ENCODE measurements at places on chromosomes 16 and 17. TPM values are rescaled to one million over a fixed set of nuclear protein-coding genes. Genes with fewer than 3 reads are reported as not detected.
A peak's percentile ranks its signal among the peaks of the same experiment; 100 is the strongest.

GRCh38 chr16:23949630-23950290 is 114.0 kb downstream of the PRKCB start:
- DNase-seq = no peak

DNA sequence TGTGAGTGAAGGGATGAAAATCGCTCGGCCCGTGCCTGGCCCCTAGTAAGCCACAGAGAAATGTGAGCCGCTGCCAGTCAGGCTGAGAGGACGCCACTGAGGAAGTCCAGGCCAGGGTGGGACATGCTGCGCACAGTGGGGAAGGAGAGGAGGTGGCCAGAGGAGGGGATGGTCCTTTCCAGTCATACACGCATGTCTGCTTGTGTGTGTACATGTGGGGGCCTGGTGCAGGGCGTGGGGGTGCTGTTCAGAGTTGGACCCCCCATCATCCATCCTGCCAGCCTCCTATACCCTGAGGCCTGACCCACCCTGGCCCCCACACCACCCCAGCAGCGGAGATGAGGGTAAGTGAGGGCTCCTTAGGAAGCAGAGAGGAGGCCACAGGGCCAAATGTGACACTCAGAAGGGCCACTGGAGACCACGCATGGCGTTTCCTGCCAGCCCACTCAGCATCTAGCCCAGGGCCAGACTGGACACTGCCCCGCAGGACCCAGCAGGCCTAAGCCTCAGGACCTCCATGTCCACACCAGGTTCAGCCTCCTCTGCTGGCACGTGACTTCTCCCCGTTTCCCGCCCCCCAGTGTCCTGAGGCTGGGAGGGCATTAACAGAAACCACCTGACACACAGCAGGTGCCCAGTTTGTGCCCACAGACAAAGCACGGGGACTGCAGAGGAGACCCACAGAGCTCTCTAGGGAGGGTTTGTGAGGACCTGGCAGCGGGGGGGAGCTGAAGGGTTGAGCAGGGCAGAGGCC is 7.0 kb downstream of the DOC2A start:
- DNase-seq = no peak

GRCh38 chr16:1492923-1493745 is at the start of gene TELO2:
Gene TELO2 (plus strand): TSS chr16:1493360. CDS start chr16:1494282, 922 bp downstream.
- DNase-seq = peak; percentile 93

DNA sequence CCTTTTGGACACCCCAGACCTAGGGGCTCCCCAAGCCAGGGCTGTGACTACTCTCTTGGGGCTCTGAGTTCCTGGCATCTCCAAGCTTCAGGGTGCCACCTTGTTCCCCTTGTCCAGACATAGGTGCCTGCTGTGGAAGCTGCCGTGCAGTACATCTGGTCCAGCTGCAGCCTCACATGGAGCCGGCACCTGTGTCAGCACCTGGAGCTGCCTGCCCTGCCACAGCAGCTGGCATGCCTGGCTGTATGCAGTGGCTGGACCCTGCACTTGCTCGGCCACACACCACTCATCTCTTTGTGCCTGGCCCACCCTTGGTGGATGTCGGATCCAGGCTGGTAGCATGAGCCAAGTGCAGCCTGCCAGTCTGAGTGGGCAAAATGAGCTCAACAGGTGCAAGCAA is 775.8 kb downstream of the CDH11 start:
- no peak for DNase-seq

DNA sequence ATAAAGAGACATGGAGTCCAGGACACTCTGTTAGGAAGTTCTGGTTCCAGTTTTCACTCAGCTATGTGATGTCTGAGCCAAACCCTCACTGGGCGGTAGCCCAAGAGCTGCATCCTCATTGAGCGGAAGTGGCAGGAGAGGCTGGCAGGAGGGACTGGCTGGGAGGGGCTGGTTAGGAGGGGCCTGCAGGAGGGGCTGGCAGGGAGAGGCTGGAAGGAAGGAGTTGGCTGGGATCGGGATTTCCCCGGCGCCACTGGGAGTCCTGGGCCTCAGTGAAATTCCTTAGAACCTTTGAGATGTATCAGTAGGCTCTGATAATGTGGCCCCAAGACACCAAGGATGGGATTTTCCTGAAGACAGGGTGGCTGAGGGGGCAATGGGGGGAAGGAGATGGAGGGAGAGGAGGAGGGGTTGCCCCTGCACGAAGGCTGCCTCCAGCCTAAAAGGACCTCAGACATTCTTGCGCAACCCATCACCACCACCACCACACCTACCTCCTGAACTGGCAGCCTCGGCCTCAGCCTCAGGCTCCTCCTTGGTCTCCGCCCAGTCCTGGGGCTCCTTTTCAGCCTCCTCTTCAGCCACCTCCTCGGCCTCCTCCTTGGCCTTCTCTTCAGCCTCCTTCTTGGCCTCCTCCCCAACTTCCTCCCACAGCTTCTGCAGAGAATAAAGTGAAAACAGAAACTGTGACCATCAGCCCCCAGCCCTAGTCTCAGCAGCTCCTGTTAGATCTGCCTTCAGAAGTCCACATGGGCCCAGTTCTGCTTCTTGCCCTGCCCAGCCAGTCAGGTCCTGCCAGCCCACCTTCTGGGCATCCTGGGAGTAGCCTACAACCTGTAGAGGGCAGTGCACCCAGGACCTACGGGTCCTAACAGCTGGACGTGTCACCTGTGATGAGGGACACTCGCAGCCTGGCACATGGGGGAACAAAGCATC is 31.7 kb downstream of the CNGB1 start:
- no peak for DNase-seq

GRCh38 chr17:71505981-71506380 is 614.8 kb upstream of the SOX9 start:
- no peak for DNase-seq

GRCh38 chr17:50079334-50080095 is 15.6 kb upstream of the PDK2 start:
- peak; percentile 79 for DNase-seq

Gene CA7
- total RNA-seq = not detected

Data from chondrocyte (in vitro differentiated cells).